Stimulated activated CD4-positive, alpha-beta T cell treated with anti-CD3 and anti-CD28 coated beads, Interleukin-1b, Interleukin-23, amount 100 ng/mL, for 24 hours (primary cell): ENCODE measurements at places on chromosomes 5 and 9.

GRCh38 chr5:116881921-116882531, 307.4 kb upstream of the SEMA6A start:
- DNase-seq = no peak

DNA sequence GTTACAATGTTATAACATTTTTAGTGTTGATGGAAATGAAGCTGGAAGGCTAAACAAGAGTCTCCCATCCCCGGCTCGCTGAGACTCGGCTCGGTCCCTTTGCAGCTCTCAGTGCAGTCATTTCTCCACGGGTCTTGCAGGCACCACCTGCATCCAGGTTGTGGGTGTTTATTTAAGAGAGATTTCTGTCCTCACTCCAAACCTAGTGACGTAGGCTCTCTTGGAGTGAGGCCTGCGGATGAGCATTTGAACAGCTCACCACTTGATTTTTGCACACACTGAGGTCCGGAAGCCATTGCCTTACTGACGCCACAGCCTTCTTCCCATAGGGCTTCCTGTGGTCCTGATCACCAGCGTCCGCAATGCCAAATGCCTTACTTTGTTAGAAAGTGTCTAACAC, 197.7 kb upstream of the OTULINL start:
- DNase-seq = no peak

DNA sequence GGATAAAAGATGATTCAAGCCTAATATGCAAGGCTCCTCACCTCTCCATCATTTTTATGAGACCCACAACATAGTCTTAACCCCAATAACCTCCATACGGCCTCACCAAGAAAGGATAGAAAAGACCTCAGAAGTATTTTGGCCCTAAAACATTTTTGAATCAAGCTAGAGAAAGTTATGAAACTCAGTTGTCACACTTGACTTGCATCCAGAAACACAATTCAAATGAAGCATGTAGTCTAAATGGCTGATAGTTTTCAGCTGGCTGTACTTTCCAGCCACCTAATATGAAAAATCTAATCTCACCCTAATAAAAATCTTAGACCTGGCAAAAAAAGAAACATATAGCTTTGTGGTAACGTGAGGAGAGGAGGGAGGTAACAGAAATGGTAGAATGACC, 116.1 kb downstream of the ARL15 start:
- no peak for DNase-seq

- DNase-seq = no peak
Measured at GRCh38 chr5:137095597-137095996, 403.5 kb downstream of the SPOCK1 start.

DNA sequence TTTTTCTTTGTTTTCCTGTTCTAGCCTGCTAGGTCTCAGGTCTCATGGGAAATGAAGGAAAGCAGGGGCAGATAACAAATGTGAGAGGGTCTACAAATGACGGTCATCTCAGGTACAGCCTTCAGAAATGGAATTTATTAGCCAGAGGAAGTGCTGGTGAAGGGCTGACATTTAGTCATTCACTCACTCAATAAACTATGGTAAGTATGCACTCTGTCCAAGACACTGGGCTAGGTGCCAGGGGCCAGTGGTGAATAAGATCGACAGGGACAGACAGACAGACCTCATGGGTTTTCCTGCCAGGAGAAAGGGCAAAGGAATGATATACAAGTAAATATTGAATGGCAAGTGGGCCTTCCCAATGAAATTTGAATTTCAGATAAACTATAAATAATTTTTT, 6.3 kb downstream of the PDE6A start:
- DNase-seq = no peak

GRCh38 chr5:36172599-36172998, 20.7 kb downstream of the SKP2 start:
- DNase-seq = no peak

- DNase-seq = no peak
Measured at GRCh38 chr5:61394078-61394704, 62.1 kb downstream of the ZSWIM6 start.

- DNase-seq = no peak
Measured at GRCh38 chr9:70012569-70012968, 31.1 kb upstream of the MAMDC2 start.
